ENCODE measurements at places on chromosomes 1 and 21. TPM values are rescaled to one million over a fixed set of nuclear protein-coding genes. Genes with fewer than 3 reads are reported as not detected.

Gene SPRR4
- not detected for total RNA-seq

Gene FNDC10
- 6.3 TPM for total RNA-seq

Gene PRELP
- 0.04 TPM for total RNA-seq

Gene DIRAS3
- 31.6 TPM for total RNA-seq

Gene SLC45A1
- total RNA-seq: not detected

Gene GJB3
- total RNA-seq: not detected

Gene LCE3E
- total RNA-seq: not detected

Gene SPATA21
- total RNA-seq: not detected

Gene GNB1
- 289 TPM for total RNA-seq

Gene PADI2
- 0.11 TPM for total RNA-seq

- H3K27ac ChIP-seq: no peak overlapping the region
- H3K27me3 ChIP-seq: peaks cover 4% of the 10 kb centered on the region
- no peaks in the 10 kb centered on the region for H3K36me3 ChIP-seq
- H3K4me3 ChIP-seq: no peak overlapping the region
- H3K4me1 ChIP-seq: no peaks in the 10 kb centered on the region
- DNase-seq: no peak
Observed at GRCh38 chr1:166087734-166088571, 78.8 kb downstream of the FAM78B start.

- no peak for DNase-seq
- H3K4me1 ChIP-seq: peaks cover 23% of the 10 kb centered on the region
- no peaks in the 10 kb centered on the region for H3K36me3 ChIP-seq
- no peak overlapping the region for H3K4me3 ChIP-seq
- H3K27ac ChIP-seq: no peak overlapping the region
Observed at GRCh38 chr21:41931041-41931451, 22.8 kb downstream of the C2CD2 start.

GRCh38 chr21:44734841-44735240 is 23.5 kb upstream of the TSPEAR start:
- H3K4me1 ChIP-seq: peaks cover 10% of the 10 kb centered on the region
- H3K36me3 ChIP-seq: no peaks in the 10 kb centered on the region
- DNase-seq: no peak
- H3K4me3 ChIP-seq: no peak overlapping the region

DNA sequence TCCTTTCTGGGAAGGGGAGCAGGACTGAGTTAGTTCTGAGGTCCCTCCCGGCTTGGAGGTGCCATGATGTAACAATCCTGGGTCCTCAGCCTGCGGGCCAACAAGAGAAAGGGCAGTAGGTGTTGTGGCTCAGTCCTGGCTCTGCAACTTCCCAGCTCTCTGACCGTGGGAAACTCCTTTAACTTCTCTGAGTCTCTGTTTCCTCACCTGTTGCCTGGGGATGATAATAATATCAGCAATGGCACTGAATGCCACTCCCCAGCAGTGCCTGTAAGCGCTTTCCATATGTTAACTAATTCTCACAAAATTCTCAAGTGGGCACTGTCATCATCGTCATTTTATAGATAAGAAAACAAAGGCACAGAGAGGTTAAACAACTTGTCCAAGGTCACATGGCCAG is 2.3 kb downstream of the PADI3 start:
- peaks cover 66% of the 10 kb centered on the region for H3K27me3 ChIP-seq
- no peaks in the 10 kb centered on the region for H3K36me3 ChIP-seq
- H3K4me1 ChIP-seq: no peaks in the 10 kb centered on the region
- H3K27ac ChIP-seq: no peak overlapping the region
- no peak for DNase-seq

- H3K4me1 ChIP-seq: peaks cover 47% of the 10 kb centered on the region
- H3K4me3 ChIP-seq: peak overlapping the region; percentile 90
- no peaks in the 10 kb centered on the region for H3K27me3 ChIP-seq
- DNase-seq: peak; percentile 49
- peak overlapping the region; percentile 99 for H3K27ac ChIP-seq
- H3K36me3 ChIP-seq: peaks cover 41% of the 10 kb centered on the region
Observed at GRCh38 chr1:248825573-248825908, 174 bp downstream of the SH3BP5L start.

- H3K36me3 ChIP-seq: no peaks in the 10 kb centered on the region
- no peak for DNase-seq
- no peak overlapping the region for H3K27ac ChIP-seq
- peaks cover 6% of the 10 kb centered on the region for H3K27me3 ChIP-seq
Observed at GRCh38 chr1:89203166-89203565, 4.4 kb upstream of the GBP4 start.

DNA sequence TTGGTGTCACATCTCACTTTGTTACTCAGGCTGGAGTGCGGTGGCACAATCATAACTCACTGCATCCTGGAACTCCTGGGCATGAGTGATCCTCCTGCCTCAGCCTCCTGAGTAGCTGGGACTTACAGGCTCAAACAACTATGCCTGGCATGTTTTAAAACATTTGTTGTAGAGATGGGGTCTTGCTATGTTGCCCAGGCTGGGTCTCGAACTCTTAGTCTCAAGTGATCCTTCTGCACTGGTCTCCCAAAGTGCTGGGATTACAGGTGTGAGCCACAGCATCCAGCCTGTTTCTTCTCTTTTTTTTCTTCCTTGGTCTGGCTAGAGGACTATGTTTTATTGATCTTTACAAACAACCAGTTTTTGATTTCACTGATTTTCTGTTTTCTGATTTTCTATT is 64.6 kb downstream of the LHX4 start:
- no peaks in the 10 kb centered on the region for H3K36me3 ChIP-seq
- H3K4me3 ChIP-seq: no peak overlapping the region
- H3K27me3 ChIP-seq: no peaks in the 10 kb centered on the region
- no peak overlapping the region for H3K27ac ChIP-seq
- peaks cover 15% of the 10 kb centered on the region for H3K4me1 ChIP-seq
- no peak for DNase-seq

GRCh38 chr1:29633771-29634170 is 397.4 kb downstream of the PTPRU start:
- H3K36me3 ChIP-seq: no peaks in the 10 kb centered on the region
- no peaks in the 10 kb centered on the region for H3K4me1 ChIP-seq
- no peak overlapping the region for H3K4me3 ChIP-seq
- DNase-seq: no peak
- H3K27me3 ChIP-seq: peaks cover 26% of the 10 kb centered on the region

GRCh38 chr1:110702260-110702659 is 27.5 kb upstream of the KCNA3 start:
- no peak overlapping the region for H3K4me3 ChIP-seq
- H3K27me3 ChIP-seq: no peaks in the 10 kb centered on the region
- no peaks in the 10 kb centered on the region for H3K4me1 ChIP-seq
- DNase-seq: no peak
- no peak overlapping the region for H3K27ac ChIP-seq

DNA sequence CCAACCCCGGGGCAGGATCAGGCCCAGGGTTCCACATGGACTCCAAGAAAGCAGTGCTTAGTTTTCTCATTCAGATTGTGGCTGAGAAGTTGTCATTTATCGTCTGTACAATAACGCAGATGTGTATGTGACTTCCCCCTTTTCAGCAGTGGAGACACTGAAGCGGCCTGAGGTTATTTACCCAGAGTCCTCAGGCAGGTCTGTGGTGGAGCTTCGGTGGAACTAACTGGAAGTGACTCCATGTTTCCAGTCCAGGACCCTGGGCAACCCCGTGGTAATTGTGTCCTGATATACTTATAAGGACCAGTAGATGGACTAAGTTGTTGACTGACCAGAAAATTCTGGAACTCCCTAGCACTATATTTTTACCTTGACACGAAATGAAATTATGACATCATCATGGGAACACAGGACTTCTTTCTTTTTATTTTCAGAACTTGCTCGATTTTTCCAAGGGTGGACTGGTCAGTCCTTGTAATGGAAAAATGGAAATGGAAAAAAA is 1.0 kb upstream of the IER5 start:
- H3K36me3 ChIP-seq: peaks cover 23% of the 10 kb centered on the region
- H3K27me3 ChIP-seq: no peaks in the 10 kb centered on the region

- no peaks in the 10 kb centered on the region for H3K4me1 ChIP-seq
- H3K36me3 ChIP-seq: no peaks in the 10 kb centered on the region
- DNase-seq: peak; percentile 70
- no peak overlapping the region for H3K27ac ChIP-seq
Observed at GRCh38 chr1:61588736-61589672, 135.9 kb downstream of the TM2D1 start.

GRCh38 chr1:154945962-154946850 is 9.7 kb upstream of the PMVK start:
- no peak overlapping the region for H3K27ac ChIP-seq
- no peaks in the 10 kb centered on the region for H3K27me3 ChIP-seq
- H3K36me3 ChIP-seq: no peaks in the 10 kb centered on the region
- peaks cover 50% of the 10 kb centered on the region for H3K4me1 ChIP-seq

GRCh38 chr1:11211461-11211860 is 22.3 kb downstream of the ANGPTL7 start:
- H3K27me3 ChIP-seq: no peaks in the 10 kb centered on the region
- no peak overlapping the region for H3K27ac ChIP-seq
- H3K4me3 ChIP-seq: no peak overlapping the region
- no peak for DNase-seq
- peaks cover 96% of the 10 kb centered on the region for H3K36me3 ChIP-seq

GRCh38 chr1:17891205-17892110 is 136.3 kb downstream of the ACTL8 start:
- no peaks in the 10 kb centered on the region for H3K36me3 ChIP-seq
- H3K4me1 ChIP-seq: no peaks in the 10 kb centered on the region
- no peak for DNase-seq
- H3K4me3 ChIP-seq: no peak overlapping the region

DNA sequence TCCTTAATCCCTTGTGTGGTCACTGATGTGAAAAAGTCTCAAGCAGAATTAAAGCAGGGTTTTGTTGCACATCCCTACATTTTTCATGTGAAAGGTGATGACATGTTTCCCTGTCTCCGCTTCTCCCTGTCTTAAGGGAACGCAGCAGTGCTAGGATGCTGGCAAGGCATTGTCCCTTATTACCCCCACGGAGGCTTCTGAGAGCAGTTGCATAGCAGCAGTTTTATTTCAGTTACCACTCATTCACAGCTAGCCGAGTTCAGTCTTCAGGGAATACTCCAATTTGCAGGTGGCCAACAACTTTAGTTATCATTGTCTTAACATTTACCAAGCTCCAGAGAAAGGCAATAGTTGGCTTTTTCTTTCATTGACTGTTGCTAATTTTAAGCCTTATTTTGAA is 89.1 kb downstream of the CLEC20A start:
- DNase-seq: no peak
- H3K36me3 ChIP-seq: no peaks in the 10 kb centered on the region
- no peak overlapping the region for H3K27ac ChIP-seq

DNA sequence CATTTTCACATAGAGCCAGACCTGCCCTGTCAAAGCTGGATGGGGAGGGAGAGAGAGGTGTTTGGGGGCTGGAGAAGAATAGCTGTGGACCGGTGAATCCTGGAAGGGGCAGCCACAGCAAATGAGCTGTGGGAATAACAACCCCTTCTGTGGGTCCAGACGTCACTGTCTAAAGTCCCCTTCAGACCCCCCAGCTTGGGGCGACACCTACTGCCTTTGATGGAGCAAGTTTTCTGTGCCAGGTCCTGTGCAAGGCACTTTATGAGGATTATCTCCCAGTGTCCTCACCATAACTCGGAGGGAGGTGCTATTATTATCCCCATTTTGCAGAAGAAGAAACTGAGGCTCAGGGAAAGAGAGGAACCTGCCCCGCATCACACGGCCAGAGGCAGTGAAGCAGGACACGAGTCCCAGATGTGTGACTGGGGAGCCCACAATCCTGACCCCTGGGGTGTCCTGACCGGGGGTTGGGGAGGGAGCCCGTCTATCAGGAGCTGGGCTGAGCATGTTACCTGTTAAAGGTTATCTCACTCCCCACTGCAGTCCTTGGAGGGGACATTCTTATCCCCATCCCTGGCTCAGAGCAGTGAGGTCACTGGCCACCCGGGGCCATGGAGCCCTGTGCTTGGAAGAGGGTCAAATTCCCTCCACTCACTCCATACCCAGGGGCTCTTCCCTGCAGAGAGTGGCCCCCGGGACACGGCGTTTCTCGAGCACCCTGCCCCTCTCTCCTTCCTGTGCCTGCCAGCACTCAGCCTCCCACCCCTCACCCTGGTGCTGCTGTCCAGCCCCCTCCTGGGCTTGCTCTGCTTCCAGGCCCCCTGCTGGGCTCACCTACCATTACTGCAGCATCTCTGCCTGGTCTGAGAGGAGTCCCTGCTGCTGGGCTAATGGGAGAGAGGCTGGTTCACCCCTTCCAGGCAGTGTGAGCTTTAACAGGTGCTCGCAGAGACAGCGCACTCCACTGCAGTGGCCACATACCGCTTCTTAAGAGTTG is 132.9 kb downstream of the PTPRU start:
- no peaks in the 10 kb centered on the region for H3K4me1 ChIP-seq
- no peak overlapping the region for H3K27ac ChIP-seq
- H3K4me3 ChIP-seq: no peak overlapping the region
- H3K36me3 ChIP-seq: no peaks in the 10 kb centered on the region
- no peak for DNase-seq
- H3K27me3 ChIP-seq: peaks cover 2% of the 10 kb centered on the region

DNA sequence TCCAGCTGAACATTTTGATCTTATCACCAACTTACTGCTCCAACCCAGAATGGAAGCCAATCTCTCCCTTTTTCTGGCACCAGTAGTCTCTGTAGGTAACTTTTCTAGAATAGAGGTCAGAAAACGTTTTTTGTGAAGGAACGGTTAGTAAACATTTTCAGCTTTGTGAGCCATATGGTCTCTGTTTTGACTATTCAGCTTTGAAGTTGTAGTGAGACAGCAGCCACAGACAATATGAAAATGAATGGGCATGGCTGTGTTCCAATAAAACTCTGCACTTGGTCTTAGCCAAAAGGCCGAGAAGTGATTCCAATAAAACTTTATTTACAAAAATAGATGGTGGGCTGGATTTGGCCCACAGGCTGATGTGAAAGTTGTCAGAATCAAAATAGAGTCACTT is 28.9 kb downstream of the MAP10 start:
- no peak for DNase-seq
- H3K4me1 ChIP-seq: no peaks in the 10 kb centered on the region
- H3K27me3 ChIP-seq: no peaks in the 10 kb centered on the region
- H3K36me3 ChIP-seq: no peaks in the 10 kb centered on the region
- H3K27ac ChIP-seq: no peak overlapping the region

DNA sequence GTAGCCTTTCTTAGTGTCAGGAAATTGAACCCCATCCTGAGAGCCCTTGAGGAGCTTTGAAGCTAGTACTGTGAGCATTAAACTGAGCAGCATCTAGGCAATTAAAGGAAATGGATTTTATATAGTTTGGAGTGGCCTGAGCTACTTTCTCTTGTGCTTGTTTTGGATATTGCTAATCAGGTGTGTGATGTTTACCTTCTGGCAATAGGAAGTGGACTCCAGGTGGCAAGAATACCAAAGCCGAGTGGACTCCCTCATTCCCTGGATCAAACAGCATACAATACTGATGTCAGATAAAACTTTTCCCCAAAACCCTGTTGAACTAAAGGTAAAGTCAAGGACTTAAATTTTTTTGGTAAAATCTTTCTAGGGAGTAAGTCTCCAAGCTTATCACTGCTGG is 79.4 kb downstream of the MACF1 start:
- H3K36me3 ChIP-seq: peaks cover 62% of the 10 kb centered on the region
- H3K4me1 ChIP-seq: no peaks in the 10 kb centered on the region
- no peak overlapping the region for H3K27ac ChIP-seq
- DNase-seq: no peak
- no peaks in the 10 kb centered on the region for H3K27me3 ChIP-seq

- no peaks in the 10 kb centered on the region for H3K4me1 ChIP-seq
- H3K36me3 ChIP-seq: no peaks in the 10 kb centered on the region
- peaks cover 16% of the 10 kb centered on the region for H3K27me3 ChIP-seq
- H3K27ac ChIP-seq: no peak overlapping the region
- peak; percentile 24 for DNase-seq
- H3K4me3 ChIP-seq: no peak overlapping the region
Observed at GRCh38 chr1:209899948-209900347, 38.1 kb upstream of the SYT14 start.

- peak overlapping the region; percentile 49 for H3K27ac ChIP-seq
- peaks cover 22% of the 10 kb centered on the region for H3K4me1 ChIP-seq
- H3K27me3 ChIP-seq: no peaks in the 10 kb centered on the region
- peaks cover 17% of the 10 kb centered on the region for H3K36me3 ChIP-seq
Observed at GRCh38 chr1:201714542-201715329, 114.2 kb upstream of the IPO9 start.
